H1 (cell line): ENCODE measurements at places on chromosomes 2 and 18.
A peak's percentile ranks its signal among the peaks of the same experiment; 100 is the strongest.

- H3K4me1 ChIP-seq: no peaks in the 10 kb centered on the region
- no peak overlapping the region for H3K4me3 ChIP-seq
- H3K27ac ChIP-seq: no peak overlapping the region
- DNase-seq: no peak
- H3K36me3 ChIP-seq: no peaks in the 10 kb centered on the region
- H3K27me3 ChIP-seq: no peaks in the 10 kb centered on the region
These were observed 144.2 kb upstream of the LRRTM4 start for GRCh38 chr2:77666251-77666980.

DNA sequence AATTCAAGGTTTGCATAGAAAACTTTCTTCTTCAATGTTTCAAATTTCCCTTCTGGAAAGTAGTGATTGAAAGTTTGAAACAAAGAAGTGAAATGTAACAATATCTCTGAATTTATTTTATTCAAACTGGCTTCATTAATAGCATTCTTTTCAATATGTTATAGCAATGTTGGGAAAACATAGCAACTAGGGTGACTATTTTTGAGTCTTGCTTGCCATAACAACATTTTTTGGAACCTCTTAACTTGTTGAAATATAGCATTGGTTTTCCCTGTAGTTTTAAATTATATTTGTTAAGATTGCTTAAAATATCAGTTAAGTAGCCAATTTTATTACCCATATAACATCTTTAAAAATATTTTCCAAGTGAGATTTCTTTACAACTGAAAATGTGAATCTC lies 141.7 kb upstream of the OSR1 start:
- no peaks in the 10 kb centered on the region for H3K36me3 ChIP-seq
- no peak for DNase-seq
- no peak overlapping the region for H3K4me3 ChIP-seq
- H3K4me1 ChIP-seq: no peaks in the 10 kb centered on the region
- H3K27me3 ChIP-seq: no peaks in the 10 kb centered on the region

DNA sequence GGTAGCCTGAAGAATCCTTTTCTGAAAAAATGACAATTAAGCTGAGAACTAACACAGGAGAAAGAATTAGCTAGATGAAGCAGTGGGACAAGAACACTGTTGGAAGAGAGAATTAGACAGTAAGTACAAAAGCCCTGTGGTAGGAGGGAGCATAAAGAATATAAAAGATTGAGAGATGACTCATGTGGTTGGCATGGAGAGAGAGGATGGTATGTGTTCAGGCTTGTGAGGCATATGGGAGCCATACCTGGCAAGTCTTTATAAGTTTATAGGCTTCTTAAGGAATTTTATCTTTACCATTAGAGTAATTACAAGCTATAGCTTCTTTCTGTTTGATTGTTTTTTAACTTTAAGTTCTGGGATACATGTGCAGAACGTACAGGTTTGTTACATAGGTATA lies 325.0 kb downstream of the ARL6IP6 start:
- no peak overlapping the region for H3K4me3 ChIP-seq
- DNase-seq: no peak
- no peaks in the 10 kb centered on the region for H3K4me1 ChIP-seq
- no peaks in the 10 kb centered on the region for H3K27me3 ChIP-seq

- H3K36me3 ChIP-seq: no peaks in the 10 kb centered on the region
- H3K27ac ChIP-seq: no peak overlapping the region
- no peaks in the 10 kb centered on the region for H3K4me1 ChIP-seq
These were observed 70.0 kb downstream of the MYO3B start for GRCh38 chr2:170247882-170248393.

DNA sequence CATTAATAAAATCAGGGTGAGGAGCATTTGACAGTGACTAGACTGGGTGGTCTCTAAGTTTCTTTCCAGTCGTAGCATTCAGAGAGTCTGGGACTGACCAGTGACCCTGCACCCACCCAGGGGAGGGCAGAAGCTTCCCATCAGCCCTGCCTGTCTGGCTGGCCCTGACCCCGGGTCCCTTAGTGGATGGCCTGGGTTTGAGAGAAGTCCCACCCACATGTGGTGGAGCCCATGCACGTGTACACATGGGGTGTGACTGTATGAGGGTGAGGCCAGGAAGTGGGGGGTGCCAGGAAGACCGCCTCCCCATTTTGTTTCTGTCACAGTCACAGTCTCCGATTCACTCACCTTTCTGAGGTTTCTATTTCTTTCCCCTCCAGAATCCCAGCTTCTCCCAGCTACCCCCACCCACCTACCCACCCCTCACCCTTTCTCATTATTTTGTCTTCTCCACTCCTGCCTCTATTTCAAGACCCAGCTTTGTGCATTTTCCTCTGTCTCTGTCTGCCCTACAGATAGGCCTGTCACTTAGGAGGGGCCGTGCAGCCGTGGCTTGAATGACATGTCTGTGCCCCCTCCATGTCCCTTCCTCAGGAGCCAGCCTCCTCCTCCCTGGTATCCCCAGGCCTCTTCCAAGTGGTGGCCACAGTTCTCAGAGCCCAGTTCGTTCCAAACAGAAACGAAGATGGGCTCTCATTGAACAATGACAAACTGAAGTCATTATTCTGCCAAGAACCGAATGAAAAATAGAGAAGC lies 13.6 kb downstream of the CIB4 start:
- H3K36me3 ChIP-seq: no peaks in the 10 kb centered on the region
- H3K27ac ChIP-seq: no peak overlapping the region
- no peak for DNase-seq
- no peaks in the 10 kb centered on the region for H3K27me3 ChIP-seq
- no peak overlapping the region for H3K4me3 ChIP-seq

GRCh38 chr2:166439078-166439477 lies 55.0 kb downstream of the SCN7A start:
- no peaks in the 10 kb centered on the region for H3K27me3 ChIP-seq
- H3K27ac ChIP-seq: no peak overlapping the region
- no peak overlapping the region for H3K4me3 ChIP-seq

DNA sequence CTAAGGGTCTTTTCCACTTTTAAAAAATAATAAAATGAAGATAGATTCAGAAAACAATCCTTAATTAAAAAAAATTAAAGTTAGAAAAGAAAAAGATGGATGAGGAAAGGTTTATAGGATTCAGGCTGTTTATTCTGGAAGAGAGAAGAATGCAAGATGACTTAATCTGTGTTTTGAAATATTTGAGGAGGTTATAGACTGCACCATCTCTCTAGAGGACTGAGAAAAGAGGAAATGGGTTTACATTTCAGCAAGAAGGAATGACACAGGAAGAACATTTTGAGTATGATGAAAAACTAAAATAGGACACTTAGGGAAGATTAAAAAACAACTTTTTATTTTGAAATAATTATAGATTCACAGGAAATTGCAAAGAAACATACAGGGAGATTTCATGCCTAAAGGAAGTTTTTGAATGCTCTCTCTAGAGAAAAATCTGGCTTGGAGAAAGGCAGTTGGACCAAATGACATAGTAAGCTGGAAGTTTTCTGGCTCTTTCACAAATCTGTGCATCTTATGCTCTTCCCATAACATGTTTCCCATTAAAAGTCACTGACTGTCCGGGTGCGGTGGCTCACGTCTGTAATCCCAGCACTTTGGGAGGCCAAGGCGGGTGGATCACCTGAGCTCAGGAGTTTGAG lies 75.0 kb downstream of the CERS6 start:
- H3K4me1 ChIP-seq: peaks cover 4% of the 10 kb centered on the region; the same call in 1 of the 2 replicates
- H3K27me3 ChIP-seq: no peaks in the 10 kb centered on the region
- H3K36me3 ChIP-seq: no peaks in the 10 kb centered on the region
- no peak overlapping the region for H3K4me3 ChIP-seq
- no peak overlapping the region for H3K27ac ChIP-seq

DNA sequence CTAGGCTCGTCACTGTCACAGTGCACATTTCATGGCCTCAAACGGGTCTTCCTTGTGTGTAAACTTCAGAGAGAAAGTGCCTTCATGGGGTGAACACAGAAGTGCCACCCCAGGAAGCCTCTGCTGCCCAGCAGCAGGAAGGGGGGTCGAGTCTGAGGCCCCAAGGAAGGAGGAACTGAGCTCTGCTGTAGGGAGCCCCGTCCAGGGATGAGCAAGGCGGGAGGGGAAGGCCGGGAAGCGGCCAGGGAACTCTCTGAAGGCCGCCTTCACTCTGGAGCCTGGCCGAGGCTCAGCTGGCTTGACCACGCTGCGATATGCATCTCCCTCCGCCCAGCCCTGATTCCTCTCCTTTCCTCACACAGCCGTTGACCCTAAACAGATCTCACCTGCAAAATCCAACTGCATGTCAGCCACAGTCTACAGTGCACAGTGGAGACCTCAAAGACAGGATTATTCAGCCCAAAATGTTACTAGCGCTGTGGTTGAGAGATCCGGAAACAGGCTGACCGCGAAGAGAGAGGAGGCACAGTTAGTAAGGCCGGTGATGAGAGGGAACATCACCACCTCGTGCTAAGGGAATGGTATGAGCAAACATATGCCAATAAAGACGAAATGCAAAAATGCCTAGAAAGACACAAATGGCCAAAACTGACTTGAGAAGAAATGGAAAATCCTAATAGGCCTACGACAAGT lies 34.2 kb upstream of the CTDP1 start:
- no peaks in the 10 kb centered on the region; the same call in 1 of the 2 replicates for H3K27me3 ChIP-seq
- no peak for DNase-seq
- no peaks in the 10 kb centered on the region for H3K36me3 ChIP-seq
- H3K27ac ChIP-seq: no peak overlapping the region
- no peaks in the 10 kb centered on the region for H3K4me1 ChIP-seq

DNA sequence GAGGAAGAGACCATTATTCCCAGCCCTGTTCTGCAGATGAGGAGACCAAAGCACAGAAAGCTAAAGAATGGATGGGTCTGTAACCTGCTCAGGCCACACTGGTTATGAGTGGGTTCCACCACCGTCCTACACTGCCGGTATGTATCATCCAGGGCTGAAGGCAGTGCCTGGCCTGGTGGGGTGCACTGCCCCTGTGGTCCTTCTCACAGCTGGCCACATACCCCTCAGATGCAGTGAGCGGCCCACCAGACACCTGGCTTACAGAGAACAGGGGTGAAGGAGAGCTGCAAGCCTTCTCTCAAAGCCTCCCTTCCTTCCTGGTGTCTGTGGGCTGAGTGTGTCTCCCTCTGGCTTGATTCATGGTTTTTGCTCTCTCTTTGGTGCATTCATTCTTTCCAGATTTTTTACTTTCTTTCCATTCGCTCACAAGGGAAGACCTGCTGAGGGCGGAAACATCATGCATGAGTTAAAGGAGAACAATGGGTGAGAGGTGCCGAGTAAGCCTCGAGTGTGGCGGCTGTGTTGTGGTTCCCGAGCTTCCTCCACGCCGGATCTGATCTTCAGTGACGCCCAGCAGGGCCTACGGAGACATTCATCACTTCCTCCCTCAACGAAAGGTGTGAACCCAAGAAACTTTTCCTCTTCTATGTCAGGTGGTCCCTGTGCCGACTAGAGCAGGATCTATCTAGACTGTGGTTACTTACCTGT lies 62.1 kb upstream of the REL start:
- H3K4me3 ChIP-seq: no peak overlapping the region
- no peaks in the 10 kb centered on the region for H3K36me3 ChIP-seq
- no peak for DNase-seq
- no peaks in the 10 kb centered on the region for H3K27me3 ChIP-seq
- H3K4me1 ChIP-seq: no peaks in the 10 kb centered on the region

GRCh38 chr2:58006256-58006951 lies 40.2 kb upstream of the VRK2 start:
- H3K27ac ChIP-seq: no peak overlapping the region
- no peaks in the 10 kb centered on the region for H3K27me3 ChIP-seq
- H3K4me3 ChIP-seq: no peak overlapping the region
- no peak for DNase-seq
- no peaks in the 10 kb centered on the region for H3K4me1 ChIP-seq
- H3K36me3 ChIP-seq: no peaks in the 10 kb centered on the region

DNA sequence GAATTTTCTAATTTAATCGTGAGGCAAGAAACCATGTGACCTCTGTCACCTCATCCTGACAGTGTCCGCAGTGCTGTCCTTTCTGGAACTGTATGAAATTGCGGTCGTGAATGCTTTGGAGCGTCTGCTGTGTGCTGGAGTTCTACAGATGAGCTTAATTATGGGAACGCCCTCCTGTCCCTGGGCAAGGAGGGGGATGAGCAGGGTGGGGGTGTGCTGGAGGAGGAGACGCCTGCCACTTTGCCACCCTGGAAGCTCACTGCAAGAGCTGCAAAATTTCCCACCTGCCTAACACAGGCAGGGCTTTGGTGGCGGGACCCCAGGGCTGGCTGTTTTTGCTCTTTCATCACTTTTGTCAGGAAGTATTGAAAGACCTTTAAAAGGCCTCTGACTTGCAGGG lies 6.5 kb downstream of the LPIN1 start:
- no peaks in the 10 kb centered on the region; the same call in 1 of the 2 replicates for H3K27me3 ChIP-seq
- DNase-seq: no peak
- no peak overlapping the region for H3K4me3 ChIP-seq
- no peaks in the 10 kb centered on the region for H3K36me3 ChIP-seq

DNA sequence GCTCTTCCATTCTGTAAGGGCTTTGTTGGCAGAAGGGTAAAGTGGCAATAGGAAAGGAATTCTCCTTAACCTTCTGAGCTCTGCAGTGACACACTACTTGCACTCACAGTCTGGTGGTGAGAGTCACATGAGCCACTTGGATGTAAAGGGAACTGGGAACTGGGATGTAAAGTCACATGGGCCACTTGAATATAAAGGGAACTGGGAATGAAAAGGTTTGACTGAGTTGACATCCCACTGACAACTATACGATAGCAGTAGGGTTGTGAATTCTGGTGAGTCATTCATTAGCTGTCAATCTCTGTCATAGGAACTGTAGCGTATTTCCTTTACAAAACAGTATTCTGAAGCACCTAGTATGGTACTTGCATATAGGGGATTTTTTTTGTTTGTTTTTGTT lies 5.5 kb downstream of the RPE start:
- H3K36me3 ChIP-seq: peaks cover 40% of the 10 kb centered on the region
- no peaks in the 10 kb centered on the region for H3K27me3 ChIP-seq
- H3K27ac ChIP-seq: no peak overlapping the region
- H3K4me3 ChIP-seq: no peak overlapping the region
- no peaks in the 10 kb centered on the region; the same call in 1 of the 2 replicates for H3K4me1 ChIP-seq

DNA sequence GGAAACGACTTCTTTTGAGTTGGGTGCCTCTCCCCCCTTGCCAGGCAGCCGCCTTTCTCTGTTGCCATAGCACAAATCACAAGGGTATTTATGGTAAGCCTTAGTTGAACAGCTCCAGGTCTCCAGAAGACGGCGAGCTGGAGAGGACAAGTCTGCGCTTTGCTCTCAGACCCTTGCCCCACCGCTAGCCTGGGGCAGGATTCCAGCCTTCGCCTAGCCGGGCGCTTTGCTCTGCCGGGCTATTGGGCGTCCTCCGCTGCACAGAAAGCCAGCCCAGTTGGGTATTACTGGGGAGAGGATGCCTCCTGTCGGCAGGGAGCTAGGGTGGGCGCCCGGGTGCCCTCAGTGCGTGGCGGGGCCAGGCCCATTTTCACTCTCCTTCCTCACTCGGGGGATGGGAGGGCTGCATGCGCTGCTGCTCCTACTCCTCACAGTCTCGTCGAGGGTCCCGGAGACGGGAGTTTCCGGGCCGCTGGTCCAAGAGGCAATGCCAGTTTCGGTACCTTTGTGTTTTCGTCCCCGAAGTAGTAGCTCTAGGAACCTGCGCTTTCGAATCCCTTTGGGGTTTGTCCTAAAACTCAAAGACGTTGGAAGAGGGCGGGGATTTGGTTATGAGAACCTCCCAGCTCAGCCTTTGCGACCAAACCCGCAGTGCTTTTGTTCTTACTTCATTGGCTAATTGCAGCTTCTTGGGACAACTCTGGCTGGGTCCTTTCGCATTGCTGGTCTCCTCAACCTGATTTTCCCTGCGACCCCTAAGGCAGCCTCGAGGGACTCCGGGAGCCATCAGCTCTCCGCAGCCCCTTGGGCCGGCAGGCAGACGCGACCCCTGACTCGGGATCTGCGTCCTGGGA lies 3.6 kb upstream of the DLX2 start:
- H3K36me3 ChIP-seq: no peaks in the 10 kb centered on the region
- H3K27ac ChIP-seq: no peak overlapping the region
- peaks cover 93% of the 10 kb centered on the region for H3K27me3 ChIP-seq
- peak; percentile 80 for DNase-seq

GRCh38 chr2:102442967-102443828 lies 20.2 kb downstream of the IL18RAP start:
- H3K4me3 ChIP-seq: no peak overlapping the region
- no peaks in the 10 kb centered on the region for H3K36me3 ChIP-seq
- no peak overlapping the region for H3K27ac ChIP-seq
- no peaks in the 10 kb centered on the region for H3K27me3 ChIP-seq
